ENCODE measurements at places on chromosomes 3 and 15.

DNA sequence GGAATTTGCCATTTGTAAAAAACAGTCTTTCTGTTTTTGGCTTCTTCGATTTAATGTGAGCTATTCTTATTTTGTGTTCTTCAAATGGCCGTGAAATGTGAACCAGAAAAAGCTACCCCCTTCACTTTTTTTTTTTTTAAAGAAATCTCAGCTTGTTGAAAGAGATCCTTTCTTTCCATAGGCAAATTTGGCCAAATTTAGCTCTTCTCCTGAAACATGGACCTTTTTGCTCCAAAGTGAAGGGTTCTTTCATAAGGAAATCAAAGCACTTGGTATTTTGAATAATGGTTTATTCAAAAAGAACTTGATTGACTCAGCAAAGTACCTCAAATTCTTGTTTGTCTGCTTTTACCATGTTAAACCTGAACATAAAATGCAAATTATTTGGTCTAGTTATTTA lies 10.1 kb downstream of the RCN2 start:
- no peak for DNase-seq

DNA sequence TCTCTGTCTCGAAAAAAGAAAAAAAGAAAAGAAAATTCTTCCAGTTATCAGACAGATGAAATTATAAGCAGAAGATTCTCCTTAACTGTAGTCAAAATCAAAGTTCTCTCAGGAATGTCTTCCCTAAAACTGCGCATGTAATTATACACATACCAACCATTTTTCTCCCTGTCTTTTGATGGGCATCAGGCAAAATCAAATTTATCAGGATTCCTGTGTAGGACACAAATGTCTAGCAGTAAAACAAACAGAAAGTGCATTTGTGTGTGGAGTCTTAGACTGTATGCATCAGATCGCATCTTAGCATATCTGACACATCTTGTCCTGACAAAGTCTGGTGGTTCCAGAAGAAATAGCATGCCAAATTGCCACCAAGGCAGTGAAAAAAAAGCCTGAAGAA lies 3.9 kb upstream of the ARPIN start:
- DNase-seq, result no peak

GRCh38 chr3:169804681-169805080 lies 8.0 kb upstream of the LRRIQ4 start:
- DNase-seq, result no peak

DNA sequence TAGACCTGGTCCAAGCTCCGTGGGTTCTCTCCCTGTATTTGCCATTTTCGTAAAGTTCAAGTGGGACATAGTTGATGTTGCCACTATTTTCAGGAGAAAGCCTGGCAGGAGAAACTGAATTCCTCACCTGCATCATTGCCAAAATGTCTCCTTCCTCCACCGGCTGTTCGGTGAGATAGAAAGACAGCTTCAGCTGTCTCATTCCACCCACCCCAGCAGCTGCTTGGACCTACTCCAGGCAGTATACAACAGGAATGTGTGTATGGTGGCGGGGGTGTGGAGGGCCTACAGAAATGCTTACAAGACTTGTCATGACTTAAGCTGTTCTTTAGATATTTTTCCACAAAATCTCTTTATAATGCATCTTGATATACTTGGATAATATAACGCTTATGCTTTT lies 132.7 kb upstream of the RAP2B start:
- no peak for DNase-seq

GRCh38 chr3:17287006-17287689 lies 402.4 kb downstream of the PLCL2 start:
- no peak for DNase-seq

DNA sequence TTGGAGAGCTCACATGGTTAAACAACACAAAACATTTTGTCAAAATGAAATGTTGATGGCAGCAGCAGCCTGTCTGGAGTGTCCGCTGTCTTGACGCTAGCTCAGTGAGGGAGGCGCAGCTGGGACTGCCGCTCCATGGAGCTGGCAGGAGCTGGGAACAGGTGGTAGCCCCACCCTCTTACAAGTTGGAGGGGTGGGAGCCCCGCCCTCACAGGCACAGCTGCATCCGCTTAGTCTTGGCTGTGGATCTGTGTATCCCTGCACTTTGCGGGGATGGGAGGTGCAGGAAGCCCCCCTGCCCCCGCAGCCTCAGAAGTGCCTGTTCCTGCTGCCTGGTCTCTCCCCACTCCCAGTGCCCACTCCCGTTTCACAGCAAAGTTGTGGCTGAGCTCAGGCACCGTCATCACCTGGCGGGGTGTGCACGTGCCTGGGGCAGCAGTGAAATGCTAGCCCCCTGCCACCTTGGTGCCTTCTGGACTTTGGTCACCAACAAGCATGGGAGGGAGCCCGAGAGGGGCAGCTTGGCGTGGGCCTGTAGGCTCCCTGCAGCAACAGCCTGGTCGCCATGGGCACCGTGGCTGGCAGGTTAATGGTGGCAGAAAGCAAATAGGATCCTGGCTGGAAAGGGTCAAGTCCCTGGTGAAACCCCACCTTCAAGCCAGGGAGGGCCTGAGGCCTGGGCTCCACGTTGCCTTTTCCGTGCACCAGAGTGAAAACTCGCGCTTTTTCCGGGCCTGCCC lies 53.8 kb upstream of the CADM2 start:
- no peak for DNase-seq

DNA sequence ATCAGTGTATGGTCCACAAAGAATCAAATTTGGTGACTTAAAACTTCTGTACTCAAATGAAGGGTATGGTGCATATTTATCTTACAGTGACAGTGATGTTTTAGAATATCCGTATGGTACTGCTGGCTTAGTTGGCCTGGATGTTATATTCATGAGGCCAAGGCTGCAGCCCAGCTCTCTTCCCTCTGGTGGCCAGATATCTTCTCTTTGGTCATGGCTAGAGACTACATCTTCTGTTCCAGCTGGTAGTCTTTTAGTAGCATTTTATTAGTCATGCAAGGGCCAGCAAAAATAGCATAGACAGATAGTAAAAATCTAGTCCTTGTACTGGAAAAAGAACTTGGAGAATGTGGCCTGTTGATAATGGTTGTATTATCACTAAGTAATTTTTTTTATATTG lies 124.0 kb upstream of the ROPN1 start:
- DNase-seq, result no peak

DNA sequence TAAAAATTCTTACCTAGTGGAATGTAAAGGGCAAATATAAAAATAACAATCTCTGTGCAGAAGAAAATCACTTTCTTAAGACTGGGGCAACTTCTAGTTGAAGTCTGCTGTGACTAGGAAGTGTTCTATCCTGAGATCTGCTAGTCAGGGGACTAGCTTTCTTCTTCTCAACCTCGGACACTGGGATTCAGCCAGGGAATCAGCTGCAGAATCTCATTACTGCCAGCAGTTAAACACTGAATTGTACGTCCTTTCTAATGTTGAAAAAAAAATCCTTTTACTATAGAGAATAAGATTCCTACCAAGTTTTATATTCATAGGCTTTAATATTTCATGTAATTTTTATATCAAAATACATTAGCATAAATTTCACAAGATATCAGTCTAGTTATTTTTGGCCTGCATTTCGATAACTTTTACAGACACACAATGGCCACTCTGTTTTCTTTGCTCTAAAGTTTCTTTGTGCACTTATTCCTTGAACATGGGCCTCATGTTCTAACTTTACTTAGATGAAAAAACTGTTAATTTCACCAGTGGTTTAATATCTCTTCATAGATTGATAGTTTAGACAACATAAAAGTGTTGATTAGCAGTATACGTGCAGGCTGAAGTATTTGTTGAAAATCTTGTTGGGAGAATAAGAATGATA lies 2.6 kb upstream of the NEO1 start:
- no peak for DNase-seq

DNA sequence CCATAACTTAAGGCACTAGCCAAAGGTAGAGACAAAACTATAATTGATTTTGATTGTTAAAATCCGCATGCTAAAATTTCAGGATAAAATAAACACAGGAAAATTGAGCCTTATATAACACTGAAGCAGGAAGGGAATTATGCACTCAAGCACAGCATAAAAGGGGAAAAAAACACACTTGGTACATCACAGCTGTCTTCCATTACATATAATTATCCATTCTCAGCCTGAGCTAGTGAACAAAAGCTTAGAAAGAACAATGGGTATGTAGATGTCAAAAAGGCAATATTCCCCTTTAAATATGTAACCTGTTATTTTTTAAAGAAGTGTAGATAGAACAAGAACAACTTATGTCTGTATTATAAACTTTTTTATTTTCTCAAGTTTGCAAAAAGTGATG lies 899.2 kb downstream of the ROBO1 start:
- no peak for DNase-seq

DNA sequence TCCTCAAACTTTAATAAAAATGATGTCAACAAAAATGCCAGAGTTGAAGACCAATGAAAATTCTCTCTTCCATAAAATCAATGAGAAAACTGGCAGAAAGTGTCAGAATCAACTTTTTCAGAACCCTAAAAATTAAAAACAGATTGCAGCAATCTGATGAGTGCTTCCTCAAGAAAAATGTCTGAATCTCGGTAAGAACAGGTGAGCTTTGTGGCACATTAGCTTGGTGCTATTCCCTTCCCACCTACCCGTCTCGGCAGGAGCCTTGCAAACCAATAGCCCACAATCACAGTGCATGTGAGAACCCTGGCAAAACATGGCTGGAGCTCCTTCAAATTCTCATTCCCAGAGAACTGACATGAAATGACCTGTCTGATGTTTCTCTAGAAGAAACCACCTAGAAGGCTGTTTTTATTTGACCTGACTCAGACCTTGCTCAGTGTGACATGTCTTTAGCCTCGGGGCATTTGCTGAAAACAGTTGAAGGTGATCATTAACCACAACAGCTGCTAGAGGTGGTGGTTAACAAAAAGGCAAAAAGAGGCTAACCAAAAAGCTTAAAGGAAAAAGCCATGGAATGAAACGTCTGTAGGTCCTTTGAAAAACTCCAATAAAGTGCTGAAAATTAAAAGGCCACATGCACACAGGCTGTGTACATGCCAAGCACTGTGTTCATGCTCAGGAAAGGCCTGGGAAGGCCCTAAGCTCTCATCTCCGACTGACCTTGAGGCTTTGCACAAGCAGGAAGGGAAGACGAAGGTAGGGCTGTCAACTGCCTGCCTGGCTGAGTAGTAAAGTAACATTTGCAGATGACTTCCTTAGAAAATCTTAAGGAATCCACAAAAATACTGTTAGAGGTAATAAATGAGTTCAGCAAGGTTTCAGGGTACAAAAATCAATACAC lies 253.0 kb upstream of the NSMCE3 start:
- DNase-seq, result no peak

GRCh38 chr15:39797407-39797806 lies 14.8 kb upstream of the FSIP1 start:
- DNase-seq, result no peak

- no peak for DNase-seq
Measured at GRCh38 chr15:85889956-85890619, 95.4 kb upstream of the KLHL25 start.

- DNase-seq, result no peak
Measured at GRCh38 chr3:12893852-12894251, 52.5 kb upstream of the RPL32 start.

- DNase-seq, result no peak
Measured at GRCh38 chr3:50330330-50330729, 2.3 kb upstream of the TUSC2 start.

DNA sequence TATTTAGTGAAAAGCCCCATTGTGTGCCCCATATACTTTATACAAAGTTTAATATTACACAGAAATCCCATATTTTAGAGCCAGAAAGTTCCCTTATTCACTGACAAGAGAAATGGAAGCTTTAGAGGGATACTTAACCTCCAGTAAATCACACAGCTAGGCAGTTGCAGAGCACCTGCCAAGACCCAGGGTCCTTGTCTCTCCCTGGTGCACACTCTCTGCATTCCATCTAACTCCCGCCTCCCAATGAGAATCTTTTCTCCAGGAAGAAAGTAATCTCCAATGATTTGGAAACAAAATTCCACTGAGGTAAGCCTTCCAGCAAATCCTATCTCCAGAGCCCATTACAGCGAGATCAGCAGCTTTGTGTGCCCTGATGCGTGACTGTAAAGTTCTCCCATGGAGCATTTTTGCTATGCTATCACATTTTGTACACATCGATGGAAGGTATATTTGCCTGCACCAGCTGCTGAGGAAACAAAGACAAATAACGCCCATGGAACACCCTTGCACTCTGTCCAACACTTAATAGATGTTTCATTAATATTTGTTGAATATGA lies 41.4 kb downstream of the ULK4 start:
- DNase-seq, result no peak

DNA sequence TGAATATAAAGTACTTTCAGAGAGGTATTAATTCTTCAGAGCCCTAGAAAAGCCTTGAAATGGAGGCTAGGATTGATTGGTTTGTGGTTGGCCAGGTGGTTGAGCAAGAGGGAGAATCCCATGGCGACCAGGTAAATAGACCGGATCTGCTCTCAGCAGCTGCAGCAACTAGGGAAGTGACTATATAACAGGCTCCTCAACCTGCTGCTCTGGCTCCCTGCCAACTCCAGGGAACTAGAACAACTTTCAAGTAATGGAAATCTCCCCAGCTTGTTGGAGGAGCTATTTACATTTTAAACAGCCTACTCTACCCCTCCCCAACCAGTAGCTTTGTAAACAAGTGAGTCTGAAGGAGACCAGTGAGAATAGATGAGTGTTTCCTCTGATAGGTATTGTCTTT lies 121.8 kb upstream of the CADM2 start:
- DNase-seq, result no peak

DNA sequence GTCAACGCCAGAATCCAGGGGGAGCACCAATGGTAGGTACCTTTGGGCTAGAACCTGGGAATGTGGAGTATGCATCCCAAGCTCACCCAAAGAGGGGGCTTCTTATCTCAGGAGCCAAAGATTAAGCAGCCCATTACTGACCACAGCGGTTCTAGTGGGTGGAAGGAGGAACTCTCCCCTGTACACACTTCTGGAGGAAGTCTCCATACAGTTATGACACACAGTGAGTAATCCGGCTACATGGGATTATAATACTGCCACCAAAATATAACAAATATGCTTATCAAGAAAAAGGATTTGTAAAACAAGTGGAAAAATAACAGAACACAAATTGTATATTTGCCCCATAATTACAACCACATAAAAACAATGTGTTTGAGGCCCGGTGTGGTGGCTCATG lies 8.4 kb downstream of the MYO1E start:
- no peak for DNase-seq
